ENCODE measurements at places on chromosomes 5 and 9.

- no peak for DNase-seq
These were observed 22.3 kb upstream of the TMEM250 start for GRCh38 chr9:136140966-136141365.

DNA sequence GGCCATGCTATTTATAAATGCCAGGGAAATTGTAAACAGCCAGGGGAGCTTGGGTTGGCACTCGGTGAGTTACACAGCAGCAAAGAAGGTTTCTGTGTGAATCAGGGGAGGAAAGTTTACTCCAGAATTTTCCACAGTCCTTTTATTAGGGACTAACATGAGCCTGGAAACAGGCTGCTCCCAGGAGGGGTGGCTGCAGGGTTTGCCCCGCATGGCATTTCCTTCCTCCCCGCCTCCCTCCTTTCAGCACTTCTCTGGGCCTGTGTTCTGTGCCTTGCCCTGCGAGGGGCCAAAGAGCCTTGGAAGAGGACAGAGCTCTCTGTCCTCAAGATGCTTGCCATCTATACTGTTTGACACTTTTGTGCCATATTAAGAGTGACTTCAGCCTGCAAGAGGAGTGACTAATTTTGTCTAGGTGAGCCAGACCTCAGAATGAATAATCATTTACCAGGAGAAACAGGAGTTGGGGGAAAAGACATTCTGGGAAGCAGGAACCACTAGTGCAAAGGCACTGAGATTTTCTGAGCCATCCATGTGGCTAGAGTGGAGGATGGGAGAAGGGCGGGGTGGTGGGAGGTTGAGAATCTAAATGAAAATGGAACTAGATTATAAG, 1.8 kb downstream of the GSN start:
- no peak for DNase-seq

DNA sequence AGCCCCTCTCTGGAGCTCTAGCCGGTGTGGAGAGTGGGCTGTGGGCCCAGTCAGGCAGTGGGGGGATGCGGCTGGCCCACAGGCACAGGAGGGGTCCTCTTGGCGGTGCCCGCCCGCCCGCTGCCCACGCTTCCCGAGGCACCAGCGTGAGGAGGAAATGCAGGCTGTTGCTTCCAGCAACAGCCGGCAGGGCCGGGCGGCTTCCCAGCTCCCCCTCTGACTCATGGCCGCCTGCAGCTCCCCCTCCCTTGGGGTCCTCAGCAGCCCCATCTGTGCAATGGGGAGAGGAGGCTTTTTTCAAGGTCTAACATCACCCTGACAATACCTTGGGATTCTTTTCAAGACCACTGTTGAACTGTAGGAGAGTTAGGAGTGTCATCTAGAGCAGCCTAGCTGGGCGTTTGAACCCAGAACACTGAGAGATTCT, 10.4 kb downstream of the CXXC5 start:
- DNase-seq = no peak

- DNase-seq = peak; percentile 39
These were observed 530 bp downstream of the UCK1 start for GRCh38 chr9:131530546-131530919.

DNA sequence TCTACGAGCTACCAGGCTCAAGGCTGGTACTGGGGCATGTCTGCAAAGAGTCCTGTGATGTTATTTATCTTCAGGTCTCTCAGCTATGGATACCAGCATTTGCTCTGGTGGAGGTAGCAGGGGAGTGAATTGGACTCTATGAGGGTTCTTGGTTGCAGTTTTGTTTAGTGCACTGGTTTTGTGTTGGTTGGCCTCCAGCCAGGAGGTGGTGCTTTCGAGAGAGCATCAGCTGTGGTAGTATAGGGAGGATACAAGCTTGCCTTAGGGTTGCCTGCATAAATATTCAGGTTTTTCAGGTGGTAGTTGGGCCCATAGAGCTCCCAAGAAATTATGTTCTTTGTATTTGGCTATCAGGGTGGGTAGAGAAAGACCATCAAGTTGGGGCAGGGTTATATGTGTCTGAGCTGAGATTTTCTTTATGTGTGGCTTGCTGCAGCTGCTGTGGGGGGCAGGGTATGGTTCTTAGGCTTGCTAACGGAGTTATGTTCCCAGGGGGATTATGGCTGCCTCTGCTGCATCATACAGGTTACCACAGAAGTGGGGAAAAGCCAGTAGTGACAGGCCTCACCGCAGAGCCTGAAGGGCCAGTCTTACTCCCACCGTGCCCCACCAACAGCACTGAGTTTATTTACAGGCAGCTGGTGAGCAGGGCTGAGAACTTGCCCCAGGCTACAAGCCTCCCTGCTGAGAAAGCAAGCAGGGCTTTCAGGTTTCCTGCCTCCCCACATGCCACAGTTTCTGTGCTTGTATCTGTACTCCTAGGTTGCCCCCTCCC, 9.7 kb upstream of the RIOK2 start:
- DNase-seq = peak; percentile 66

GRCh38 chr5:89694026-89694550, 715.5 kb downstream of the CETN3 start:
- no peak for DNase-seq

- no peak for DNase-seq
These were observed 16.1 kb downstream of the ZNF608 start for GRCh38 chr5:124730381-124730780.

GRCh38 chr5:139660105-139660922, 12.2 kb downstream of the CXXC5 start:
- no peak for DNase-seq

- no peak for DNase-seq
These were observed 90.7 kb downstream of the CYFIP2 start for GRCh38 chr5:157356576-157356975.

- DNase-seq = no peak
These were observed 42.2 kb upstream of the ADAMTS2 start for GRCh38 chr5:179387151-179388110.

DNA sequence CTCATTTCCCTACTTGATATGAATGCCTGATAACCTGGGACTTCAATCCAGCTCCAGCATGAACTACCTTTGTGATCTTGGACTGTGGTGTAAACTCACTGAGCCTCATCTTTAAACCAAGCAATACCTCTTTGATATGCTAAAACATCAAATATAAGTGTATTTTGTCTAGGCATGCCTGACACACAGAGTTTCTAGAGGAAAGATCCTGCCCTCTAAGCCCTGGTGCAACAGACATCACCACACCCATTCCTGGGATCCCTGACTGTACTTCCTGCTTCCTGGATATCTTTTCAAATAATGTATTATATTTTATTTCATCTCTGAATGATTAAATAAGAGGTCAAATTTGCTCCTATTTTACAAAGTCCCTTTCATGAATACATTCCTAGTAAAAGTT, 55.8 kb downstream of the ANXA2R start:
- no peak for DNase-seq

GRCh38 chr5:42015681-42016080, 90.6 kb downstream of the FBXO4 start:
- DNase-seq = no peak

DNA sequence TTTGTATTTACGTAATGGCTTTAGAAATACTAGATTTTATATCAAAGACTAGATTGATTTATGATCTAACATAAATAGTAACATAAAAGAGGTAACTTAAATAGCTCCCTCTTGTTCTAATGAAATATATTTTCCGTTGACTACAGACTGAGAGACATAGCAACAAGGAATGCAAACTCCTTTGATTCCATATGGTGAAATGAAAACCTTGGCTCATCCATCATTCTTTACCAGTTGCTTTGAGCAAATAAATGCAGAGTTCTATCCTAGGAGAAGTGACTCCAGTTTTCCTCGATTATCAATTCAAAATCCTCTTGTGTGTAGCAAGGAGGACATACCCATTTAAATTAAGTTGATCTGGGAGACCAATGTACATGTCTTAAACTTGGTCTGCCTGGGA, 18.0 kb upstream of the JAKMIP2 start:
- DNase-seq = no peak
